Activated CD4-positive, alpha-beta memory T cell treated with anti-CD3 and anti-CD28 coated beads for 36 hours (primary cell): ENCODE measurements at places on chromosomes 1 and 21. TPM values are rescaled to one million over a fixed set of nuclear protein-coding genes. Genes with fewer than 3 reads are reported as not detected.

The IL6R gene
- 30.5 TPM for total RNA-seq

The PGLYRP3 gene
- total RNA-seq, result not detected

The DMRTA2 gene
- total RNA-seq, result not detected

The PRRX1 gene
- not detected for total RNA-seq

The ELAVL4 gene
- not detected for total RNA-seq

DNA sequence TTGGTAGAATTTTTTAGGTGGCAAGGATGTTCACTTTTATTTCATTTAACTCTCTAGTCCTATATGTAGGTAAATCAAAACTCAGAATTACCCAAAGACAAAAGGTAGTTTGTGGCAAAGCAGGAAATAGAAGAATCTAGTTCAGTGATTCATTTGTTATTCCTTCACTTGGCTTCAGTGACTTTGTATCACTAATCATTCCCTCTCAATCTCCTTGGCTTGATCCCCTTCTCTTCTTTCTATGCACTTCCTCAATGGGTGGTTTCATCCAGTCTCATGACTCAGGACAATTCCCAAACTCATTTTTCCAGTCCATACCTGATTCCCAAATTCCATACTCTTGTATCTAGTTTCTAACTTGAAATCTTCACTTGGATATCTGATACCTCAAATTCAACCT is 64.9 kb downstream of the PRKACB start:
- peaks cover 25% of the 10 kb centered on the region for H3K36me3 ChIP-seq
- H3K27me3 ChIP-seq, result no peaks in the 10 kb centered on the region
- no peak for DNase-seq
- H3K27ac ChIP-seq, result no peak overlapping the region
- H3K4me1 ChIP-seq, result peaks cover 8% of the 10 kb centered on the region
- H3K4me3 ChIP-seq, result no peak overlapping the region

DNA sequence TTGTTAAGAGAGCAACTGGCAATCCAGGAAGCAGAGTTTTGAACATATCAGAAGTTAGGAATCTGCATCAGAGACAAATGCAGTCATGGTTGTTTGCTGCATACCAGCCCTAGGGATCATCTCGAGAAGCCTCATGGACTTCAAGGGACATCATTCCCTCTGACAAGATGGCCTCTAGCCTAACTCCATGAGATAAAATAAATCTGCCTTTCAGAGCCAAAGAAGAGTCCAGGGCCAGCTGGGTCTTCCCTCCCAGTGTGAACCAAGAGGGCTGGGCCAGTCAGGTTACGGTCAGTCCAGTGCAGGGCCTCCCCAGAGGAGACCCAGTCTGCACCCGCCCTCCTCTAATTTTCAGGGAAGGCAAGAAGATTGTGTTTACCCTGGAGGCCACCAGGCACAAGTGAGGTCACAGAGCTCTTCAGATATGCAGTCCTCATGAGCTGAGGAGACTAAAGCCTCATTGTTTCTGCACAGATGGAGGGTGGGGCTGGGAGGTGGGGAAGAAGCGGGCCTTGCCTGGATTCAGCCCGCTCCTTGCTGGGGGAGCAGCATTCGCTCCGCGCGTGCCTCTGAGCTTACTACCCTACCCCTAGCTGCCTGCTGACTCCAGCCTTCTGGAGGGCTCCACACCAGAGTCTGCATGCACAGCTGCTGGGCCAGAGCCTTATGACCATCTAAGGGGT is 52.8 kb downstream of the CAPN2 start:
- H3K27me3 ChIP-seq, result no peaks in the 10 kb centered on the region
- DNase-seq, result no peak
- peaks cover 38% of the 10 kb centered on the region for H3K36me3 ChIP-seq
- H3K27ac ChIP-seq, result no peak overlapping the region

DNA sequence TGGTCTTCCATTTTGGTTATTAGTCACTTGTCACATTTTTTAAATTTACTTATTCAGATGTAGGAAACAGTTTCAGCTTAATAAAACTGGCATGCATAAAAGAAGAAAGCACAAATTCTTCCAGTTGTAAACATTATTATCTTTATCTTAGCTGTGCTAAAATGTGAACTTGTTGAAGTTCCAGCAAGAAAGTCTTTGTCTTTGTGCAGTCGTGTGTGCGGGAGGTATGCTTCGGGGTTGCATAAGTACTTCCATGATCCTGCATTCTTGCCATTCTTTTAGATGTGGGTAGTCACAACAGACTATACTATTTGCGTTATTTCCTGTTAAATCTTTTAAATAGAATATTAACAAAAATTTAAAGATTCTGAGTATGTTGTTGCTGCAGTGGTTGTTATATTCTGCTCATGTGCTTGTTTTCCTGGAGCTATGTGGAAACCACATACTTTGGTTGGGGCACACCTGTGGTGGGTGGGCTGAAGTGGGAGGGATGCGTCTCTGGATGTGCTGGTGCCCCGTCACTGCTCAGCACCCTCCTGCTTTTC is 49.9 kb downstream of the CBS start:
- H3K36me3 ChIP-seq, result peaks cover 33% of the 10 kb centered on the region
- DNase-seq, result no peak
- no peak overlapping the region for H3K27ac ChIP-seq
- H3K4me1 ChIP-seq, result no peaks in the 10 kb centered on the region
- no peak overlapping the region for H3K4me3 ChIP-seq
- no peaks in the 10 kb centered on the region for H3K27me3 ChIP-seq

DNA sequence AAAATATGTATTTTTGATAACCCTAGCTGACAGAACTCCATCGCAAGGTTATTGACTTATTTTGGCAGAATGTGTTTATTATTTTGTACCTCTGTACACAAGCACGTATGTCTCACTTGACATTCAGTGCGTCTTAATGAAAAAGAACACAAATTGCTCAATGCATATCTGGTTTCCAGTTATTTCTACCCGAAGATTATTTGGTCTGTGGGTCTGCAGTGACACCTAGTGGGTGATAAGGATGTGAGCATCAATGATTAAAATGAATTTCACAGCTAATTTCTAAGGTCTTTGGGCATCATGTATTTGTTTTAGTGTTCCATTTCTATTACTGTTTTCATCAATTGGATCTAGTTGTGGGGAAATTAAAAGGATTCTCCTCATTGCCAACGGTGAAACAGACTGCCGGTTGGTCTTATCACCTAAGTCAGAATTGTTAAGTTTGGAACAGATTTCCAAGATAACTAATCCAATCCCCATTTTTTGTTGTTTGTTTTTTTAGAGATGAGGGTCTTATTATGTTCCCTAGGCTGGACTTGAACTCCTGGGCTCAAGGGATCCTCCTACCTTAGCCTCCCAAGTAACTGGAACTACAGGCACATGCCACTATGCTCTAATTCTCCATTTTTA is 13.9 kb downstream of the DDX20 start:
- H3K27me3 ChIP-seq, result no peaks in the 10 kb centered on the region
- peak; percentile 44 for DNase-seq
- H3K4me3 ChIP-seq, result no peak overlapping the region
- H3K36me3 ChIP-seq, result peaks cover 20% of the 10 kb centered on the region

DNA sequence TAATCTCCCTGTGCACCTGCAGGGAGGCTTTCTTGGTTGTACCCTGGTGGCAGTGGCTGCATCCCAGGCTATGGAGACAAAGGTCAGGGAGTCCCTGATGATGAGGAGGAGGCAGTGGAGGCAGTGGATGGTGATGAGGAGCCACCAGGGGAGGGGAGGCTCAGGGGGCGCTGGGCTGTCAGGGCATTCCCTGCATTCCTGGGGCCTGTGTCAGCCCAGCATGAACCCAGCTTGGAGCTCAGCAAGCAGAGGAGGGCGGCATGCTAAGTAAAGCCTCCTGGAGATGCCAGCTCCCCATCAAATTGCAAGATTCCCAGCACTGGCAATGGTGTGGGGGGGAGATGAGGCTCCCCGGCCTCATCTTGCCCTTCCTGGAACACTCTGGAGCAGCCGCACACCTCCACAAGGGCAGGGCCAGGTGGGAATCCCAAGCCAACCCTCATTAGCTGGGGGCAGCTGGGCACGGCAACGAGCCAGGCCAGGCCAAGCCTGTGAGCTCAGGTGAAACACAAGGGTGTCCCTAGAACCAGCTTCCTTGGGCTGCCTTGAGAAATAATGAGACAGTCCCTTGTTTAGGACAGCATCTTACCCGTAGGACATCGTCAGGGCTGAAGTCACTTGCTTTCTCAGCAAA is 469.5 kb downstream of the MATN1 start:
- H3K4me1 ChIP-seq, result no peaks in the 10 kb centered on the region
- no peak overlapping the region for H3K4me3 ChIP-seq
- no peak for DNase-seq
- H3K27me3 ChIP-seq, result peaks cover 11% of the 10 kb centered on the region

- peaks cover 20% of the 10 kb centered on the region for H3K36me3 ChIP-seq
- H3K27ac ChIP-seq, result no peak overlapping the region
- peaks cover 7% of the 10 kb centered on the region for H3K27me3 ChIP-seq
- DNase-seq, result no peak
Observed at GRCh38 chr1:43451157-43451591, 2.6 kb downstream of the HYI start.

GRCh38 chr1:24142546-24143534 is at the start of gene IL22RA1:
TSS of gene IL22RA1 (minus strand) at chr1:24143140. CDS start at chr1:24143082, 58 bp downstream.
- H3K27me3 ChIP-seq, result peaks cover 7% of the 10 kb centered on the region
- H3K27ac ChIP-seq, result no peak within 1 kb of the TSS
- H3K4me1 ChIP-seq, result no peaks in the 10 kb centered on the region
- no peak for DNase-seq

- H3K27me3 ChIP-seq, result no peaks in the 10 kb centered on the region
- no peak for DNase-seq
- H3K36me3 ChIP-seq, result no peaks in the 10 kb centered on the region
Observed at GRCh38 chr1:61191433-61191720, 109.0 kb downstream of the NFIA start.

DNA sequence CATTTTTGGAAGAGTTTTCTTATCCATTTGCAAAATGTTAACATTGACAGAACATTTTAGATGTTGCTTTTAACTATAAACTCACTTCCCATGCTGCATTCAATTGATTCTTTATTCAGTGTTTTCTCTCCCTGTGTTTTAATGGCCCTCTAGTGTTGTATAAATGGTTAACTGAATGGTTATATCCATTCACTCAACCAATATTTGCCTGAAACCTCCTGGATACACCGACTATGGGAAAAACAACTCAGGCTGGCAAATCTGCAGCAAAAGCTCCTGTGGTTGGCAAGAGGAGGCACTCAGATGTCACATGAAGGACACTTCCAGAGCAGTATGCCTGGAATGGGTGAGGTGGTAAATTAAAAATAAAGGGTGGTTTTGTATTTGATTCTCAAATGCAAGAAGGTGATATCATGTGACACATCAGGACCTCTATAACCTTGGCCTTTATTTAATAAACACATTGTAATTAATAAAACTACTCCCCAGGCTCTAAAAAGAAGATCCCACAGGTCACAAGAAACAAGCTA is 107.6 kb downstream of the BCAR3 start:
- H3K4me1 ChIP-seq, result no peaks in the 10 kb centered on the region
- no peaks in the 10 kb centered on the region for H3K27me3 ChIP-seq
- no peaks in the 10 kb centered on the region for H3K36me3 ChIP-seq
- DNase-seq, result no peak

DNA sequence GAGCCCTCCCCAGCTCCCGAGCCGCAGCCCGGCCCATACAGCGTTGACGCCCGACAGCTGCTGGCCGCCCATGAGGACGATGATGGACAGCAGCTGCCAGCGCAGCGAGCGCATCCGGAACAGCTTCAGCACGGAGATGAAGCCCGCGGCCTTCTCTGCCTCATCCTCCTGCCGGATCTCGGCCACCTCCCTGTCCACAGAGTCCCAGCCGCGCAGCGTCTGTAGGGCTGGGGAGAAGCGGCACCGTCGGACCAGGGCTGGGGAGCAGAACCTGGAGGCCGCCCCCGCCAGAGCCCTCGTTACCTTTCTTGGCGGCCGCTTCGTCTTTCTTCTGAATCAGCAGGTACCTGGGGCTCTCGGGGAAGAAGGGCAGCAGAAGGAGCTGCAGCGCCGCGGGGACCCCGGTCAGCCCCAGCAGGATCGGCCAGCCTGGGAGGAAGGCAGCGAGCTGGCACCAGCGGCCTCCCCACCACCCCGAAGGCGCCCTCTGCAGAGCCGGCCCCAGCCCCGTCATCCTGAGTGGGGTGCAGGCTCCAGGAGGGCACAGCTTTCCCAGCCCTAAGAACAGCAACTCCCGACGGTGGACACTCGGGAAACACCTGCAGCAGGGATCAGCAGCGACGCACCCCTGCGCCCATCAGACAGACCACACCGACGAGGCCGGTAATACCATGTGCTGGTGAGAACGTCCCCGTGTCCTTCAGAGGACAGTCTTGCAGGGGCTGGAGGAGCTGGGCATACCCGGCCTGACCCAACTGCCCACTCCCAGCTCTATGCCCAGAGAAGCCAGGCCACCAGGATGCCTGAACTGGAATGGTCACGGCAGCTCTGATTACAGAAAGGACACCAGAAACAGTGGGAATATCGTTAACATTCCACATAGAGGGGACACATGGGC is 13.8 kb upstream of the SLC2A7 start:
- no peak overlapping the region for H3K27ac ChIP-seq
- no peaks in the 10 kb centered on the region for H3K4me1 ChIP-seq
- no peak overlapping the region for H3K4me3 ChIP-seq
- no peak for DNase-seq

- H3K36me3 ChIP-seq, result no peaks in the 10 kb centered on the region
- H3K27ac ChIP-seq, result no peak overlapping the region
- DNase-seq, result no peak
Observed at GRCh38 chr1:165988817-165989216, 161.4 kb downstream of the UCK2 start.

GRCh38 chr1:38923607-38924006 is 18.0 kb downstream of the RHBDL2 start:
- H3K36me3 ChIP-seq, result no peaks in the 10 kb centered on the region
- no peak overlapping the region for H3K4me3 ChIP-seq
- peak; percentile 60 for DNase-seq
- H3K4me1 ChIP-seq, result peaks cover 7% of the 10 kb centered on the region

- no peak for DNase-seq
- no peak overlapping the region for H3K27ac ChIP-seq
- H3K27me3 ChIP-seq, result no peaks in the 10 kb centered on the region
- H3K4me1 ChIP-seq, result peaks cover 2% of the 10 kb centered on the region
Observed at GRCh38 chr1:42368096-42368795, 12.3 kb upstream of the RIMKLA start.

GRCh38 chr21:37257511-37257966 is 9.6 kb downstream of the VPS26C start:
- peaks cover 34% of the 10 kb centered on the region for H3K4me1 ChIP-seq
- no peaks in the 10 kb centered on the region for H3K27me3 ChIP-seq
- H3K4me3 ChIP-seq, result peak overlapping the region; percentile 86
- DNase-seq, result no peak

GRCh38 chr1:4803335-4803734 is 148.9 kb downstream of the AJAP1 start:
- no peak overlapping the region for H3K4me3 ChIP-seq
- no peaks in the 10 kb centered on the region for H3K36me3 ChIP-seq
- DNase-seq, result no peak
- no peak overlapping the region for H3K27ac ChIP-seq
- H3K4me1 ChIP-seq, result no peaks in the 10 kb centered on the region
